Activated CD8-positive, alpha-beta memory T cell treated with anti-CD3 and anti-CD28 coated beads for 4 hours (primary cell): ENCODE measurements at places on chromosomes 3 and 15.
A peak's percentile ranks its signal among the peaks of the same experiment; 100 is the strongest.

GRCh38 chr15:59299929-59300617, 72.6 kb downstream of the MYO1E start:
- DNase-seq = peak; percentile 72

DNA sequence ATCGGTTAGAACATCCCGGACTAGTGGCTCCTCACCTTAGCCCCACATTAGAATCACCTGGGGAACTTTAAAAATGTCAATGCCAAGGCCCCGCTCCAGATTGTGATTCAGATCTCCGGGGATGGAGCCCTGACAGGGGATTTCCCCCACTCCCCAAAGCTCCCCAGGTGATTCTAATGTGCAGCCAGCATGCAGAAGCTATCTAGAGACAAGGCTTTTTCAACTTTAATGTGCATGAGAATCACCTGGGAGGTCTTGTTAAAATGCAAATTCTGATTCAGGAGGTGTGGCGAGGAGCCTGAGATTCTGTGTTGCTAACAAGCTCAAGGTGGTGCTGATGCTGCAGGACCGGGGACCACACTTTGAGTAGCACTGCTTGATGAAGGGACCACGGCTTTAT, 156.7 kb downstream of the RAB11A start:
- DNase-seq = no peak

- no peak for DNase-seq
These were observed 84.6 kb downstream of the HCN4 start for GRCh38 chr15:73284090-73284716.

GRCh38 chr3:108406661-108407206, 103.7 kb downstream of the MYH15 start:
- DNase-seq = no peak

GRCh38 chr15:76795217-76795616, 109.9 kb downstream of the SCAPER start:
- DNase-seq = no peak

DNA sequence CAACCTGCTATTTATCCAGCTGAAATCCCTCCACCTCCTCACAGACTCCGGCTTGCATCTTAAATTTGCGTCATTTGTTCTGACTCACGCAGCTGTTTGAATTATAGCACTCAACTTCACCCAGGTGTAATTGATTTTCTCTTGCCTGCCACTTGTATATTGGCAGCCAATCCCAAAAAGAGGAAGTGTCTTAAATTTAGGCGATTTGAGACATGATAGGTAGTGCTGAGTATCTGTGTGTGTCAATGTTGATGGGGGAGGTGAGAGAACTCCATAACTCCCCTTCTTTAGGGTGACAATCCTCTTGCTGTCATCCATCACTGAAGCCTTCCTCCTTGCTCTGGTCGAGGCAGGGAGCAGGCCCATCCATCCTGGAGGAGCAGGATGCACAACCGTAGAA, 77.2 kb upstream of the TPRG1 start:
- no peak for DNase-seq

- no peak for DNase-seq
These were observed 83.0 kb downstream of the AKAP13 start for GRCh38 chr15:85463276-85463892.

- DNase-seq = no peak
These were observed 73.0 kb downstream of the BFSP2 start for GRCh38 chr3:133472889-133473288.

- no peak for DNase-seq
These were observed 29.4 kb upstream of the AP3B2 start for GRCh38 chr15:82739086-82739485.

GRCh38 chr15:91593067-91593466, 260.4 kb upstream of the SLCO3A1 start:
- no peak for DNase-seq

GRCh38 chr15:41559239-41559782, 299 bp downstream of the TYRO3 start:
- DNase-seq = no peak

GRCh38 chr3:168248383-168249204, 152.9 kb upstream of the GOLIM4 start:
- no peak for DNase-seq

DNA sequence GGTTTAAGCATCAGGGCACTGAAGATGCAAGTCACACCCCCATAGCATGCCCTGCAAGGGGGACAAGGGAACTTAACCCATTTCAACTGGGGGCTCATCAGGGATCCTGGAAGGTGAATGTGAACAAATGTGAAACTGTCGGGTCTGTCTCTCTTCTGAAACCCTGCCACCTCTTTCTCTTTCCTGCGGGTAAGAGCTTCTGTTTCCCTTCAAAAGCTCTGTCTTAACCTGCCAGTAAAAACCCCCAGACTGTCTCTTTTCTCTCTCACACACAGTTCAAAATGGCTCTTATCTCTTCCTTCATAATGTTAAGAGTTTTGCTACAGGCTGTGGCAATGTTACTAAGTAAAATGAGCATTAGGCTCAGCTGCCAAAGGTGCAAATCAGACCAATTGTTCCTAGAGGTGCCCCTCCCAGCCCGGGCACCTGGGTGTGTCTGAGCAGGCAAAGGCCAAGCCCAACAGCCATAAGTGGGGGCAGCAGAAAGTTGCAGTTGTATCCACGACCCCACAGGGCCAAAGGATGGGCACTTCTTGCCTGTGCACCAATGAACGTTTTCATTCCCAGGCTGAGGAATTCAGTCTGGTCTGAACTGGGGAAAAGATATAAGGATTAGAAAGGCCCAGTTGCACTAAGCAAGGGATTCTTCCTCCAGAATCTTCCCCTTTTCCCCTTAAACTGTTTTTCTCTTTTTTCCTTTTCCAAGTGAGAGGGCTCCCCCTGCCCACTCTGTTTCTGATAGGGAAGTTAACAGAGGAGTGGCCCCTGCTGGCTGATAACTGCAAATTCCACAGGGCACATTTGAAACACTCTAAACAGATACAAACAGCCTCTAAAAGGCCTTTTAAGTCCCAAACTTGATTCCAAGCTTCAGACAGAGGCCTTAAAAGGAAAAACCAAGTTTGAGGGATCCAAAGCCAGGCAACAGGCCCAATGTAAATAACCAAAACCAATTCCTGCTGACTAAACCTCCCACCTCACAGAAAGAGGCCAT, 113.8 kb upstream of the EPHA6 start:
- no peak for DNase-seq

- no peak for DNase-seq
These were observed 56.5 kb downstream of the MCTP2 start for GRCh38 chr15:94287794-94288246.

- no peak for DNase-seq
These were observed 100.3 kb downstream of the ADCY5 start for GRCh38 chr3:123348471-123349200.

DNA sequence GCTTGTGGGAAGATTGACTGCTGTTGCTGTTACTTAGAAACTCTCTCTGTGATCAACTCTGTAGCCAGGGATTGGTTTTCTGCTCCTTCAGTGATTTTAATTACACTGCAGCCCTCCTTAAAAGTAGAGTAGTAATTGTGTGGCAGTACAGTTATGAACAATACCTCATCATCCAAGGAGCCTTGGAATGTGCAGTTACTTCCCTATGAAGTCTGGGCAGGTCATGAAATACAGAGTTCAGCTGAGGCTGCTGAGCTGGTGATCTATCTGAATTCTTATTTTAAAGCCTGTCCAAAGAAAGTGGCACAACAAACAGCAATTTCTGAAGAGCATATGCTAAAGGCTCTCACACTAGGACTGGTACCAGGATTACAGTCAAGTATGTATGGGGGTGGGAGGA, 37.4 kb upstream of the MRPL3 start:
- DNase-seq = no peak

DNA sequence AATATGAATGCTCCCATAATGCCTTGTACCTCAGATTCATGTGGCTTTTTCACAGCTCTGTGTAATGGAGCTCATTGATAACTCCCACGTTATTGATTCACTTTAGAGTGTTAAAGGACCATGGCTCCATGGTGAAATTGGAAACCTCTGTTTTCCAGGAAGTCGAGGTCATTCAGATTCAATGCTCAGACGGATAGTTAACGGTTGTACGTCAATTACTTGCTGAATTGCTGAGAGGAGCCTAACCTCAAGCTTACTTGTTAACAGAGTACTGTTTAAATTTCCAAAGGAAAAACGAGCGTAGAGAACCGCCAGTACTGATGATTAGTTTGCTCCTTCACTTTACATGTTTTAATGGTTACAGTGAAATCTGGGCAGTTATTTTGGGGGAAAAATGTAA, 11.1 kb downstream of the ABHD17C start:
- no peak for DNase-seq

DNA sequence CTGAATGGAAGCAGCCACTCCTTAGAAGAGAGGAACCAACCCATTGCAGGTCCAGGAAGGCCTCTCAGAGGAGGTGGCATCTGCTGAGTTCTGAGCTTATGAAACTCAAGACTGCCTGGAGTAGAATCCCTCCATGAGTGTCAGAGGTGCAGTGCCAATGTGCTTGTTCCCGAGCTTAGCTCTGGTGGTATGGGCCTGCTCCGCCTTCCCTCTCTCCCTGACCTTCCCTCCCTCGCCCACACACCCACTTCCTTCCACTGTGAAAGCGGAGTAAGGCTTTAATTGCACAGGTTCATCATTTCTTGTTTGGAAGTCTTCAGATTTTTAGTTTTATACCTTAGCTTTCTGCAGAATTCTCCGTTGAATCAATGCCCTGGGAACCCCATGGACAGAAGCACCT, 208.0 kb upstream of the BHLHE40 start:
- no peak for DNase-seq

- no peak for DNase-seq
These were observed 118.4 kb upstream of the TPRG1 start for GRCh38 chr3:189053322-189053721.

GRCh38 chr3:115087512-115087911, 59.6 kb downstream of the ZBTB20 start:
- DNase-seq = no peak

DNA sequence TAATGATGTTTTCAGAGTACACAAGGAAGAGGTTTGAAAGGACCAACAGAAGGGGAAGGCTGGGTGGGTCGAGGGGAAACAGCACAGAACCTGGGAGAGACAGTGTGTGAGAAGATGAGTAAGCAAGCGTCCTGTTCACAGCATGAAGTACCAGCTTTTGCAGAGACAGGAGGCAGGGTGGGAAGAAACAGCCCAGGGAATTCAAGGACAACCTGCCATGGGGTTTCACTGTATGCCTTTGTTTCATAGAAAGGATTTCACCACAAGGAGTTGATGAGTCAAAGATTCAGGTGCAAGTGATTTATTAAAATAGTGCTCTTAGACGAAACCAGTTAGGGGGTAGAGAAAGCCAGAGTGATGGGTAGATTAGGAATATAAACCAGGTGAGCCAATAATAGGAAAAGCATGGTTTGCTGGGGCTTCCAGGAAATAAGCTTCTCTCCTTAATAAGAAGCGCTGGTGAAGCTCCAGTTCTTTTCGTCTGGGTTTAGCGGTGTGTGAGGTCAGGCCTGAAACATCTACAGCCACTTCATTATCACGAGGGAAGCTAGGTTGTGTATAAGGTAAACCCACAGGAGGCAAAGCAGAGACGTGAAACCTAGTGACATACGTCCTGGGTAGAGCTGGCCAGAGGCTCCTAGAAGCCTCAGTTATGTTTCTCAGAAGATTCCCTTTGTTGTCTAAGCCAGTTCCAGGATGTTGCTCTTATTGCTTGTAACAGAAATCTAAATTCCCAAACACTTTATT, 3.9 kb downstream of the HHLA2 start:
- no peak for DNase-seq

DNA sequence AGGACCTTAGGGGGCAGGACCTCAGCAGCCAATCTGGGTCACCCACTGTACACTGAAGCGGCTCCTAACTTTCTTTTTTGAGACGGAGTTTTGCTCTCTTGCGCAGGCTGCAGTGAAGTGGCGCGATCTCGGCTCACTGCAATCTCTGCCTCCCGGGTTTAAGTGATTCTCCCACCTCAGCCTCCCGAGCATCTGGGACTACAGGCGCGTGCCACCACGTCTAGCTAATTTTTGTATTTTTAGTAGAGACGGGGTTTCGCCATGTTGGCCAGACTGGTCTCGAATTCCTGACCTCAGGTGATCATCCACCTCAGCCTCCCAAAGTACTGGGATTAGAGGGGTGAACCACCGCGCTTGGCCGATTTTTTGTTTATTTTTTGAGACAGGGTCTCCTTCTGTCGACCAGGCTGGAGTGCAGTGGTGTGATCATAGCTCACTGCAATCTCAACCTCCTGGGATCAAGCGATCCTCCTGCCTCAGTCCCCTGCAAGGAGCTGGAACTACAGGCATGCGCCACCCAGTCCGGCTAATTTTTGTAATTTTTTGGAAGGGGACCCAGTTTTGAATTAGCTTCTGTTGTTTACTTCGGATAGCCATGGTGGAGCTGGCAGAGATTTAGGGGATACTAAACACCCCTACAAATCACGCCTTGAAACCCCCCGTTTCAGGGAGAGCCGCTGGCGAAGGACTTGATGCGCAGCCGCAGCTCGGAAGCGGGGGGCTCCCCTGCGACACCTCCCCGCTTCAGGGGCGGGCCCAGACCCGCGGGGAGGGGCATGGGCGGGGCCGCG, 1.5 kb upstream of the CLK3 start:
- DNase-seq = no peak

DNA sequence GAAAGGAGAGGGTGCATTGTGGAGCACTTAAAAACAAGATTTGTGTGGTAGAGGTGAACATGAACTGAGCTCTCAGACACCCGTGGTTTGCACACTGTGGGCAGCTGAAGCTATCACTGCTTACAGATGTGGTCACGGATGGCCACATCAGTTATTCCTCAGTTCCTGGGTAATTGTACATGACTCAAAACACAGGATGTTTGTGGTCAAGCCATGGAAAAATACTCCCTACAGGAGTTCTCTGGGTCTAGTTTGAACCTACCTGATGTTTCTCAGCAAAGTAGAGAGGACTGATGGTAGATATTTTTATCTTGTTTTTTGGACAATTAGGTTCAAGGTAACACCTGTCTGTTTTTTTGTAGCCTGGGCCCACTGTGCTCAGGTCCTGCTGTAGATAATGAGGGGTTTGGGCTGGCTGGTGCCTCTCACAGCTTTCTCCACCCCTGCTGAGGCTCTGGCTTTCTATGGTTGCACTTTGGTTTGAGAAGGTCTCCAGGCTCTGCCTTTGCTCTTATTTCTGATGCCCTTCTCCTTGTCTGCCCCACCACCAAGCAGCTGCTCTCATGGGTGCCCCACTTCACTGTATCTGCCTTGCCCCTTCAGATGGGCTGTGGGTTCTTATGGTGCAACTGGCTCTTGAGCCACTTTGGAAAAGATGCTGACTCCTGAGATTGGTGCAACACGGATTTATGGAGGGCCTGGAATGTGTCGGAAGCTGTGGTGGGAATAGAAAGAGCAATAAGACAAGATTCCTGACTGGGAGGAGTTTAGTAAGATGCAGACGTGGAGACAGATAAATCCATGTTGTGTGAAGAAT, 40.1 kb downstream of the CDCP1 start:
- peak; percentile 68 for DNase-seq

GRCh38 chr15:71435552-71435951, 320.3 kb downstream of the THSD4 start:
- no peak for DNase-seq

- no peak for DNase-seq
These were observed 63.6 kb downstream of the TLE3 start for GRCh38 chr15:70034141-70034540.

- no peak for DNase-seq
These were observed 7.6 kb downstream of the GDPGP1 start for GRCh38 chr15:90241343-90242192.

GRCh38 chr3:123635217-123635616, 50.4 kb upstream of the HACD2 start:
- no peak for DNase-seq

GRCh38 chr3:14289590-14290461, 111.2 kb downstream of the LSM3 start:
- no peak for DNase-seq
